ENCODE measurements at places on chromosomes 5 and 9. TPM values are rescaled to one million over a fixed set of nuclear protein-coding genes. Genes with fewer than 3 reads are reported as not detected.

DNA sequence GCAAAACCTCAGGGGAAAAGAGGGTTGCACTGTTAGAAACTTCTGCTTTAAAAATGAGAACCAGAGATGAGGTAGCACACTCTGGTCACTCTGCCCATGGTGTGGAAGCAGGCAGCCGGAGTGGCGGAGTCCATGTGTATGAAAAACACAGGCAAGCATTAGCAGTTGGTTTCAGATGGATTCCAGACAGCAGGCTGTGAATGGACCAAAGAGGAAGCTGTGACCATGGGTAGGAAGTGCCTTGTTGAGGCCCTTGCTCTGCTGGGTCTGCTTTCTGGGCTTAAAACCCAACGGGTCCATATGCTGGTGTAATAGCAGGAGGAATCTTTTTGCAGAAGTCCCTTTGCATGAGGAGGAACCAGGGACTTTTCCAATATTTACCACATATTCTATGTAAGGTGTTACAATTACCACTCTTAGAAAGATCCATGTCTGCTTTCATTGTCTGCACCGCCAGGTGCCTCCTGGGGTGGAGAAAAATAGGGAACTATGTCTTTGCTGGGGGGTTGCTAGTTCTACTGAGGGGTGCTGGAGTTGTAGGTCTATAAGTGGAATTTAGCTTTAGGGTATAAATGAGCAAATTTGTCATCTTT is 77.0 kb downstream of the ANKRD55 start:
- DNase-seq = no peak

- DNase-seq = no peak
Observed at GRCh38 chr9:124831642-124832364, 21.5 kb upstream of the WDR38 start.

DNA sequence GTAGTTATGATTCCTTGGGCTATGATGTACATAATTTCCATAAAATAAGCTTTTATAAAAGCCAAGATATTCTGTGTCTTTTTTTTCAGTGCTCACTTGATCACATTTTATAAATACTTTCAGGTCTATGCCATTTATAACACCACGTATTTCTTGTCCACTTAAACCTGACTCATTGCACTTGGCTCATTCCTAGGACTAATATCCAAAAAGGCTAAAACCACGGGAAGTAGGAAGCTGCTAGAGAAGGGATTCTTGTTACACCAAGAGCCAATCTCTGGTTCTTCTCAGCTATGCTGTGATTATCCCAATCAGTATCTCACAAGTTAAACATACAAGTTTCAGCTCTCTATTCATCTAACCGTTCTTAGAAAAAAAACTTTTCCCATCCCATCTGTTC is 80.4 kb upstream of the CDH6 start:
- no peak for DNase-seq

GRCh38 chr9:87685871-87686519 is 39.9 kb upstream of the CTSL start:
- DNase-seq = no peak

GRCh38 chr5:68336200-68336599 is 120.6 kb downstream of the PIK3R1 start:
- DNase-seq = no peak

DNA sequence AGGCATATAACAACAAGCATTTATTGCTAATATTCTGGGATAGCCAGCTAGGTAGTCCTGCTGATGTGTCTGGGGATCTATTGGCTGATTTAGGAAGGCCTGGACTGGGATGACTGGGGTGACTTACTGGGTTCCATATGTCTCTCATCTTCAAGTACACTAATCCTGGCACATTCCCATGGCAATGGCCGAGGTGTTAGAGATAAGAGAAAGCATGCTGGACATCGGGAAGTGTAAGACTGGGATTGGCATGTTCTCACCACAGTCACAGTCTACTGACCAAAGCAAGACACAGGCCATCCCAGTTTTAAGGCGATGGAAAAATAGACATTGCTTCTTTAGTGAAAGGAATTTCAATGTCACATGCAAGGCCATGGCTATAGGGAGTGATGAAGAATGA is 29.7 kb downstream of the F2R start:
- no peak for DNase-seq

- no peak for DNase-seq
Observed at GRCh38 chr5:149588936-149589335, 7.6 kb downstream of the ARHGEF37 start.

DNA sequence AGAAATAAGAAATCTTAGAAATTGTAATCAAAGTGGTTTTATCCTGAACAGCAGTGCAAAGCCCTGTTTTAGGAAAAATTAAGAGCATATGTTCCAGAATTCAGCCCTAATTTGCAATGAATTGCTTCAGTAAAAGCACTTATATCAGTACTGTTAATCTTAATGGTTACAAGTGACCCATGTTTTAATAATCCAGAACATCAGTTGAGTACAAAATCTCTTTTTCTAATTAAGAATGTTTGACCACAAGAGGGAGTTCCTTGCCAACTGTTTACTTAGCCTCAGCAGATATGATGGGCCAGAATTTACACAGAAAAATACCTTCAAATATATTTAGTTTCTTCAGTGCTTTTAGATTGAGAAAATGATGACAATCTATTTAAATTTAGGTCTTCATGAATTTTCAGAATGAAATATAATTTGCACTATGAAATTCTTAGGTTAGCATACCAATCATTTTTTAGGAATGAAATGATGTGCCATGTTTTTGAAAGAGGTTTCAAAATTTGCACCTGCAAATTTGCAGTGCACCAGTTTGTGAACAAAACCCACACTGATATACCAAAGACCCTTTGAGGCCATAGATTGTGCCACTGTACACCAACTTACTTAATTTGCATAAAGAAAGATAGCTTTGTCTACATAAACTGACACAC is 926.3 kb upstream of the ARRDC3 start:
- DNase-seq = no peak

GRCh38 chr5:135304352-135305221 is 94.4 kb downstream of the MACROH2A1 start:
- no peak for DNase-seq

DNA sequence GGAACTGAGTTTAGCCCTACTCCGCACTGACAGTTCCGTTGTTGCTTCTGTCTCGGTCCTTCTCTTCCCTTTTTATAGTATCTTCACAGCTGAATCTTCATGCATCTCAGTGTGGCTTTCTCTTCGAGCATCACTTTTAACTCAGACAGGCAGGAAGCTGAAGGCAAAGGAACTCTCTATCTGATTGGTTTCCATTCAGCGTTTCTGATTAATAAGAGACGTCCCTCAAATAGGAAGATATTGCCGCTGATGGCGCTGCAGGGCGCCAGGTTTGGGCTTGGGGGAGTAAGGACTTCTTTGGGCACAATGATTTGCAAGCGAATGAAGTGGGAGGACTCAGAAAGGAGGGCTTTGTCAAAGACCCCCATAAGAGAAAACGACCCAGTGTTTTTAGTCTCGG is at the start of gene CDH9:
CDH9 (minus strand) TSS at position 111 of the 400 bp plus-strand sequence. CDS start 50,253 bp downstream, outside the sequence.
- DNase-seq = no peak

- no peak for DNase-seq
Observed at GRCh38 chr5:307794-308579, 13.5 kb upstream of the AHRR start.

DNA sequence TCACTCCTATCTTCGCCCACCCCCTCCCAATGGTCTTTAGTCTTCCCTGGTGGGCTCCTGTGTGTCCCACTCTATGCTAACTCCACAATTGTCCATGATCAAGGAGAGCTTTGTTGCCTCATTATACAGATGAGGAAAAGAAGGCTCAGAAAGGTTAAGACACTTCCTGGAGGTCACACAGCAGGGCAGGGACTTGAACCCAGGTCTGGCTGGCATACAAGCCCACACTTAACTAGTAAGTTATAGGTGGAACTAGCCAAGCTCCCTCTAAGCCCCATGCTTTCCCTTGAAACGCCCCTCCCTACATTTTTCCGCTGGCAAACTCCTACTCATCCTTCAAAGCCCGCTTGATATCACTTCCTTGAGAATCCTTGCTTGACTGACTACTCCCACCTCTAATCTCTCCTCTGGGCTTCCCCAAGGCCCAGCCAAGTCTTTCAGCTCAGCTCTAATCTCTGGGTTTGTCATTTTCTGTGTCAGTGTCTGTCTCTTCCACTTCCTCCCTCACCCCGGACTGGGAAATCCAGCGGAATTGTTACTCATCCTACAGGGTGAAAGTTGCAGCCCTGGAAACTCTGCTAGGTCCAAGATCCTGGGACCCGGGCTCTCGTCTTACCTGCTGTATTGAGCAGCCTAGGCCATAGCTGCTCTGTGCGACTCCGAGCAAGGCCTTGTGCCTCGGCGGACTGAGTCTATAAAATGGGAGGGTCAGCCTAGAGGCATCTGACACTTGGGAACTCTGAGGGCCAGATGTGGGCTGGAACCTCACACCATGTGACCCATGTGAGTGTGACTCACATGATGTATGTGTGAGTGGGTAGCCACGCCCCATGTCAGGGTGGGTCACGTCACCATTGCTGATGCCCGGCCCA is 144.5 kb downstream of the GAPVD1 start:
- no peak for DNase-seq

DNA sequence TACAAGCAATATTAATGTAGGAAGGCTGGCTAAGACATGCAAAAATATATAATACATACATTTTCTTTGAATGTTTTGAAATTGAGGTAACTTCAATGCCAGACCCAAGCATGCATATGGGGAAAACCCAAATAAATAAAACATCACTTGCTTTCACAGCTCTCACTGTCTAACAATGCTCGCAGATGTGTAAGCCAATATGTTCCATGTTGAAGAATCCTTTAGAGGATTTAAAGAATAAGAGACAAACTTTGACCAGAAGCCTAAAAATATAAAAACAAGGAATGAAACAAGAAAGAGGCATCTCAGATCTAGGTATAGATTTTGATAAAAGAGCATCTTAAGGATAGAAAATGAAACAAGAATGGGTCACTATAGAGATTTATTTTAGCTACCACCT is 354.2 kb downstream of the CDH10 start:
- no peak for DNase-seq

The RPL35 gene
- total RNA-seq = 1,411 TPM

The CEL gene
- total RNA-seq = 1.4 TPM

The PANK3 gene
- 51.3 TPM for total RNA-seq

The GPR150 gene
- 1.2 TPM for total RNA-seq

The UBQLN1 gene
- total RNA-seq = 108 TPM

The SLC34A3 gene
- not detected for total RNA-seq

The GRM6 gene
- not detected for total RNA-seq

The CDH6 gene
- total RNA-seq = not detected

The ADAMTS19 gene
- not detected for total RNA-seq

The FNIP1 gene
- total RNA-seq = 31.7 TPM

The ACSL6 gene
- total RNA-seq = 31.5 TPM

The BARHL1 gene
- total RNA-seq = not detected

Data from activated naive CD8-positive, alpha-beta T cell treated with anti-CD3 and anti-CD28 coated beads, Interleukin-2, amount 10 ng/mL, durations not matched to agents 7 days and 5 days (primary cell).